ENCODE measurements at places on chromosomes 4 and X.

GRCh38 chrX:134520860-134521390 is 61.0 kb downstream of the HPRT1 start:
- DNase-seq, result peak; percentile 76

- DNase-seq, result no peak
Observed at GRCh38 chrX:24659646-24660045, 12.5 kb upstream of the PCYT1B start.

DNA sequence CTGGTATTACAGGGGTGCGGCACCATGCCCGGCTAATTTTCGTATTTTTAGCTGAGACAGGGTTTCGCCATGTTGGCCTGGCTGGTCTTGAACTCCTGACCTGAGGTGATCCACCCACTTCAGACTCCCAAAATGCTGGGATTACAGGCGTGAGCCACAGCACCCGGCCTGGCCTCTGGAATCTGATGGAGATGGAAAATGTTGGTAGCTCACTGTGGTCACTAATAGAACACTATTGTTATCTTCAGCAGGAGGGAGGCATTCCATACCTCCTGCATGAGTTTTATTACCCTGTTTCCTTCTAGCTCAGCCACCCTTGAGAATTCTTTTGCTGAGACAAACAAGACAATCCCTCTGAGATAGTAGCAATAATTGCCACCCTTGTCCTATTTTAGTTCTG is 105.0 kb downstream of the SHROOM3 start:
- no peak for DNase-seq

DNA sequence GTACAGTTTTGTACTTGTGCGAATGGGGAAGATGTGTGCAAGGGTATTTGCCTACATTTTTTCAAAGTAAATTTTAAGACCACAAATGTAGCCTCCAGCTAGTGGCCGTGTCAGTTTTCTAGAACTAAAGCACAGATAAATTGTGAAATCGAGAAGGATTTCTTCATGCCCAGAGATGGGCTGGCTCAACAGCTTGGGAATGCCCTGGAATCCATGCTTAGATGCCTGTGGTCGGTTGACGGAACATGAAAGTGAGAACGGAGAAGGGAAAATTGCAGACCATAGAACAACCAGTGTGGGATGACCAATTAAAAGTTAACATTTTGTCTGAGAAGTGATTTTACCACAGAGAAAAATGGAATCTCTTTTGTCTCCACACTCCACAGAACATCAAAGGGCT is 73.2 kb upstream of the VCX2 start:
- no peak for DNase-seq

DNA sequence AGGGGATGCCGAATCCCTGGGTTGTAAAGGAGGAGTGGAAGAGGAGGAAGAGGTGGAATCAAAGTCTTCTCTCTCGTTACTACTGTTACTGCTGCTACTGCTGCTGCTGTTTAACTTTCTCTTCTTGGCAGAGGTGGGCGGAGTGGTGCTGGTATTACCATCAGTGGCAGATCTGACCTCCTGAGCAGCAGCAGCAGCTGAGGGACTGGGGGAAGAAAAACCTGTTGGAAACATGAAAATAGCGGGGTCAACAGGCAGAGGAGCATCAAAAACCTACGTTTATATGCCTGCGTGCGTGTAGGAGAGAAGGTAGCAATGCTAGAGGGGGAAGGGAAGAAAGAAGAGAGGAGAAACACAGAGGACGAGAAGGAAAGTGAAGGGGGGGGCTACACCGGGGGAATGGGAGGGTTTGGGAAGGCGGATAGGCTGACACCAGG is 339 bp downstream of the CUL4B start:
- peak; percentile 48 for DNase-seq

Data from RKO (cell line).